ENCODE measurements at places on chromosomes 13 and 19. TPM values are rescaled to one million over a fixed set of nuclear protein-coding genes. Genes with fewer than 3 reads are reported as not detected.

The GGACT gene
- total RNA-seq: 8.6 TPM

The CD37 gene
- total RNA-seq: not detected

The CRX gene
- total RNA-seq: not detected

The OVOL3 gene
- not detected for total RNA-seq

The FXYD3 gene
- not detected for total RNA-seq

The IZUMO2 gene
- not detected for total RNA-seq

The CYP2A6 gene
- total RNA-seq: 0.22 TPM

The CEACAM1 gene
- total RNA-seq: 0.32 TPM

The CEACAM21 gene
- not detected for total RNA-seq

All from articular chondrocyte of knee joint (primary cell).